ENCODE measurements at places on chromosomes 13 and 19. TPM values are rescaled to one million over a fixed set of nuclear protein-coding genes. Genes with fewer than 3 reads are reported as not detected.

TFDP1 gene
- 200 TPM for total RNA-seq

TMC4 gene
- 0.79 TPM for total RNA-seq

KLF1 gene
- total RNA-seq: 0.68 TPM

KIR2DL4 gene
- total RNA-seq: not detected

TNFRSF19 gene
- not detected for total RNA-seq

U2AF1L4 gene
- total RNA-seq: 18.9 TPM

BRME1 gene
- total RNA-seq: 7.3 TPM

DNA sequence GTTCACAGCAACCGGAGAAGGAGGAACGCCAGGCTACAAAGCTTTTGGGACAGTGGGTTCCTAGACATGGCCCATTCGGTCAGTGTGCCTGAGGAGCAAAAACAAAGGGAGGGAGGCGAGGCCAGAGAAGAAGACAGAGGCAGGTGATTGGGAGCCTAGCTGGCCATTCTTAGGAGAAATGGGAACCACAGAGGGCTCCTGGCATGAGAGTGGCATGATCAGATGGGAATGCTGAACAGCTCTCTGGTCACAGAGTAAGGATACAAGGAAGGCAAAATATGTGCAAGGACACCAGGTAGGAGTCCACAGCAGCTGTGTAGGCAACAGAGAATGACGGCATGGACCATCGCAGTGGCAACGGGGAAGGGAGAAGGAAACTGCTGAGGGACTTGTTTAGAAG is 82.4 kb downstream of the EFNB2 start:
- no peak for DNase-seq

DNA sequence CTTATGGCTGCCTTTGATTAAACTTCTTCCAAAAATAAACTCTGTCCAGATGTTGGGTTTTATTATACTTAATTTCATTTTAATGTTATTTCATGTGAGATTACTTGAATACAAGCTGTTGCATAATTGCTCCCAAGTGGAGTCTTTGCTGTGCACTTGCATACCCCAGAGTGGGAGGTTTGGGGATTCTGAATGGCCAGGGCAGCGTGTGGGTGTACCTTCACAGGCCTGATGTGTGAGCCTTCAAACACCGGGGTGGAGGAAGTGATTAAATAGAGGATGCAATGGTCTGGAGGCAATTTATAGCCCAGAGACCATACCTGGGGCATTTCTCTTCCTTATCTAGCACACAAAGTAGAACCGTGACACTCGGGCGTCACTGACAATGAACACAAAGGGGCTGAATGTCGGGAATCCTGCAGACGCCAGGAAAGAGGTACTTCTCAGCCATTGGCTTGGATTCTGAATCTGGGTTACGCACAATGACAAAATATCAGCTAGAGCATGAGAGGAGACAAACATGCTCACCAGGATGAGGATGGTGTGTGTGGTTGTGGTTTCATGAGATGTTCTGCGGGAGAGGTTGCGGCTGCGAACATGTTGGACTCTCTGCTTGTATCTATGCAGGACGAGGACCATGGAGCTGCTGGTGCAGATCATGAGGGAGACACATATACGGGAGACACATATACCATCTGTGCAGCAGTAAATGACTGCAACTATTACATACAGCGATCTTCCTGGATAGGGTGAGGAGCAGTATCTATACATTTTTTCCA is 7.1 kb upstream of the LILRA5 start:
- no peak for DNase-seq

GRCh38 chr19:20669263-20669662 is 7.9 kb upstream of the ZNF626 start:
- no peak for DNase-seq

DNA sequence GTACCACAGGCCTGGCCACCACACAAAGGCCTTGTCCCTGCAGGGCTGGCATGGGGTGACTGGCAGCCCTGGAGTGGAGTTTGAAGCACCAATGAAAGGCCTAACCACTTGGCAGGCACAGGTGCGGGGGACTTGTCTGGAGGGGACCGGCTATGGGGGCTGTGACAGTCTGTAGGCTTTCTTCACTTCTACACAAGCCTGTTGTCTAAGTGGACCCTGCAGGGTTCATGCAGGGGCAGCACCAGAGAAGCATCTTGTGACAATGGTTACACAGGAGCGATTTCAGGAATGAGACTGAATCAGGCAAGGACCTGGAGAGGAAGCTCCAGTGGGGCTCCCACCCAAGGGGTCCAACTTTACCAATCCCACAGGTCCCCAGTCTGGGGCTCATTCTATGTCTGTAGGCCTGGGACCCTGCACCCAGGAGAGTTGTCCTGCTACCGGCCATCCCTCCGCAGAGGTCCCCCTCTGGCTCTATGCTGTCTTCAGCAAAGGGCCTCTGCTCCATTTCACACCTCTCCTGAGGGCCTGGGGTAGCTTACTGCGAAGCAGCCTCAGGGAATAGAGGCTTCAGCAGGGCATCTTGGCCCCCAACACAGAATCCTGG is 2.3 kb upstream of the ZNF837 start:
- DNase-seq: no peak

GRCh38 chr13:80562433-80563156 is 221.7 kb upstream of the SPRY2 start:
- DNase-seq: no peak

DNA sequence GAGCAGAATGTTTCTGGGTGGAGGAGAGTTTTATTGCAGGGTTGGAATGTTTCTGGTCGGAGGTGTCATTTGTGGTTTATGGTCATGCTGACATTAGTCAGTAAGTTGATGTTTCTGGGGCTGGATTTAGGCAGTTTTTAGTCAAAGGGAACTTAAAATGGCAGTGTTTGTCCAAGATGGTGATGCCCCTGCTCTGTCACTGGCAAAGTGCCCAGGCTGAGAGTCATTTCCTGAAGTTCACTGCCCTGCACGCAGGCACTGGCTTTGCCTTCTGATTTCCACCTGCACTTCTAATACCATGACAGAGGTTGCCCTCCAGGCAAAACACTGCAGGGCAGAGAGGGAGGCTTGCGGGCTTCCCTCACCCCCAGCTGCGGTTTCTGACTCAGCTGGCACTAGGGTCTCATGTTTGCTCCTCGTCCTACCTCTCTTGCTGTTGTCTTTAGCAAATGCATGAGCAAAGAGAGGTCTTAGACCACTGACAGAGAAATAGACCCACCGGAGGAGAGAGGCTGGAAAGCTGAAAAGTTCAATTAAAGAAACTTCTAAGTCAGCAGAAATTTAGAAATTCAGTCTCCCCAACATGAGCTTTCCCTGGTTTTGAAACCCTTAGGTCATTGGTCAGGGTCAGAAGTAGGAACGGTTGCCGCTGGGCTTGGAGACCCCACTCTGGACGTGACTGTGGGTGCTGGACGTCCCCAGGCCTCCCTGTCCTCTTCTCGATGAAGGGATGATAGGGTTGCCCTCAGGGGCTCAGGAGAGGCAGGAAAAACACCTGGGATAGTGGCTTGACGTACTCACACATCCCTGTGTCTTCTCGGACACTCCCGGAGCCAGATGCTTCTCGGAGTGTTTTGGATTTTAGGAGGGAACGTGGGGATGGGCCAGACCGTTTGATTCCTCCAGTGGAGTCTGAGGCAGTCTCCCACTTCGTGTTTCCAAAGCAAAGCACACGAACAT is 26.3 kb downstream of the TMEM255B start:
- no peak for DNase-seq

DNA sequence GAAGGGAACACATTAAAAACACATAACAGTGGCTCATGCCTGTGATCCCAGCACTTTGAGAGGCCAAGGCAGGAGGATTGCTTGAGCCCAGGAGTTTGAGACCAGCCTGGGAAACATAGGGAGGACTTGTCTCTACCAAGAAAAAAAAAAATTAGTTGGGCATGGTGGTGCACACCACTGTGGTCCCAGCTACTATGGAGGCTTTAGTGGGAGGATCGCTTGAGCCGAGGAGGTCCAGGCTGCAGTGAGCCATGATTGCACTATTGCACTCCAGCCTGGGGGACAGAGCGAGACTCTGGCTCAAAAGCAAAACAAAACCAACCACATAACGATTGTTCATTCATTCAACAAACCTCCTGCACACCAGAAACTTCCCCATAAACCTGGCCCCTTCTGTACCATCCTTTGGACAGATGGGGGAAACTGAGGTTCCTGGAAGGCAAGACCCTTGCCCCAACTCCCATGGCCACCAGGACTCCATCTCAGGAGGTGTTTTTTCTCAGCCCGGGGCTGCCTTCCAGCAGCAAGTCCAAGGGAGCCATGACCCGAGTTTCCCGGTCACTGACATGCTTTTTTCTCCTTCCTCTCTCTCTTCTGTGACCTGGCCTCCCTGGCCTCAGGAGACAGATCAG is 4.3 kb downstream of the FOSB start:
- no peak for DNase-seq

- DNase-seq: no peak
Measured at GRCh38 chr13:76053181-76053580, 417.1 kb downstream of the LMO7 start.

DNA sequence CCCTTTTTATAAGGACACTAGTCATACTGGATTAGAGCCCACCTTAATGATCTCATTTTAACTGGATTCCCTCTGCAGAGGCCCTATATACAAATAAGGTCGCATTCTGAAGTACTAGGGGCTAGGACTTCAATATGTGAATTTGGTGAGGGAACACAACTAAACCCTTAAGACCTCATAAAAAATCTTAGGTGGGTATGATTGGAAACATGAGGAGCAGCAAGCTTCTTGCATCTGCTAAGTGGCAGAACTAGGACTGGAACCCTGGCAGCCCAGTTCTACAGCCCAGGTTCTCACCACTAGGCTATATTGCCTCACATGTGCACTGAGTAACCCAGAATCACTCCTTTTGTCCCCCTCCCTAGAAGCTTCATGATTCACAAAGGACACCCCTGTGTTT is 17.1 kb upstream of the GRWD1 start:
- no peak for DNase-seq

GRCh38 chr13:25608181-25608580 is 236.4 kb downstream of the ATP8A2 start:
- no peak for DNase-seq

DNA sequence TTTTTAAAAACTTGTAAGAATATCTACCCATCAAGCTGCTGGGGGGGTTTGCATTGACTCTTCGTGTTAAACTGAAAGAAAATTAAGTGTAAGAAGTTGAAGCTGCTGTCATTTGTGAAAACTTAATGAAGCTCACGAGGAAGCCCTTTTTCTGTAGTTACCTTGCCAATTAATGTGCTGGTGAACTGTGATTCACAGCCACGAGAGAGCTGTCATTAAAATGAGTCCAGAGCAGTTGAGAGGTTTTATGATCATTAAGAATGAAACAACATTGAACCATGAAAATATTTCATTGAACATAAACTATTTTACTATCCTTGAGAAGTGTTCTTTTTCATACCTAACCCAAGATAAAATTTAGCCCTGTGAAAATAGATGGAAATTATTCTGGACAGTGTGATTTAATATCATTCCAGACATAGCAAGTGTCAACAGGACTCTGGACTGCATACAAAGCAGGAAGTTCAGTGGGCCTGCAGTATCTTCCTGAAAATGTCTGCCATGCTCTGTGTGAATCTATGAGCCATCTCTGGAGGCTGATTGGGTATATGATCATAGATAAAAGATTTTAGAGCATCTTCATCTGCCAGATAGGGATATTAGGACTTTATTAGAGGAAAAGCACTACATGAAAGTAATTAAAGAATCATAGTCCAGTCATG is 53.8 kb downstream of the DPY19L3 start:
- no peak for DNase-seq

DNA sequence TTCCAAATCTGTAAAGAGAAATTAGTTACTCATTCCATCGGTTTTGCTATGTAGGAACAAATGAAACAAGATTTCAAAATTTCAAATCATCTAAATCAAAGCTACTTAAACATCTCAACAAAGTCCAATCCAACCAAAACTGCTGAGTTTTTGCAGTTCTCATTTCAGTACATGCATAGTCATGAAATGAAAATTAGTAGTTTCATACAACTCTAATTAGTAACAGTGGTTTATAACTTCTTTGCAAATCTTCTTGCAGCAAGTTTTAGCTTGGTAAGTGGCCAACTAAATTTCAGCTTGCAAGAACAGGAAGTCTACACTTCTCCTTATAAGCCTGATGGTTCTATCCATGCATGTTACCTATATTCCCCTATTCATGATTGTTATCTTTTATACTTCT is 75.6 kb downstream of the SPRY2 start:
- no peak for DNase-seq
